ENCODE measurements at places on chromosomes 3 and 15. TPM values are rescaled to one million over a fixed set of nuclear protein-coding genes. Genes with fewer than 3 reads are reported as not detected.

DNA sequence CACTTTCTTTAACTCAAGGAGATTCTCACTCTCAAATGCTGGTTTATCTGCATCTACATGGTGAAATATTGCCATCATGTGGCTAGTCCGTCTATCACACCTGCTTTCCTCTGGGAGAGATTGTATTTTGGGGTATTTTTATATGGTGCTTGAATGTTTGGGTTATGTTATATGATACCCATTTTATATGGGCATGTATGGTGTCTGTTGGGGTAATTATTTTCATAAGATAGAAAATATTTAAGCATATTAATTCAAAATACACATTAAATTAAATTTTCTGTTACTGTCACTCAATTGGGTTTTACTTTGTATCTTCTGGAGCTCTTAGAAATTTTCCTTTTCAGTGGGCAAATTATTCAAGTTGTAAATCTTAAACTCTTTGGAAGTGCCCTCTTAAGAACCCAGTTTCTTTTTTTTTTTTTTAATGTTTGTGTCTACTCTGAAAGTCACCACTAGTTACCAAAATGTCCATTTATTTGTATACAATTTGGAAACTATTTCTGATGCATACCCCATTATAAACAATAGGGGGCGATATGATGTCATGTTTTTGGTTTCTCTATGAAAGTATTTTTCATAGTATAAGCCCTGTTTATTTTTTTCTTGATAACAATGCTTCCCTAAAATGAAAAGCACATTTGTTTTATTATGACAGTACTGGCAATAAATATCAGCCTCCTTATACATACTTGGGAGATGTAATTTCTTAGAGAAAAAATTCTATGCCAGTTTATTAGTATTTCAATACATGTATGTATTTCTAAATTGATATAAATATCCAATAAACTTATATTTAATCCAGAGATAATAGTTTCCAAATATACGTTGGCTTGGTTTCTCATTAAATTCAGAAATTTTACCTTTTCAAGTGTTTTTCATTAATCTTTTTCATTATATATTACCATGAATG is 36.1 kb upstream of the PLSCR5 start:
- DNase-seq = peak; percentile 44

- no peak for DNase-seq
Measured at GRCh38 chr3:69749461-69749860, 10.2 kb downstream of the MITF start.

DNA sequence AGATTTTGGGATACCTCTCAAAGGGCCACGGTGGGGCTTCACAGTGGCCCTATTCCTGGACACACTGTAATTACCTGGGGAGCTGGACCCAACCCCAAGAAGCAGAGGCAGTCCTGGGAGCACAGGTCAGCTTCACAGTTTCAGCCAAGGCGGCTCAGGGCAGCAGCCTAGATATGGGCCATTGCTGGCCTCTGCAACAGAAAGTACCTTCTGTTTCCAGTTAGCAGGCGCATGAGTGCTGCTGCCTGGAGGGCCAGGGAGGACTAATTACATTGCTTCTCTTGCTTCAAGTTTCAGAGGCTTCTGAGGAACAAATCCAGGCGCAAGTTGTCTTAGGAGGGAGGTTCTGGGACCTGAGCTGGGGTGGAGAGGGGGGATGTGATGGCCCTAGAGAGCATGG is 13.5 kb upstream of the DUSP7 start:
- no peak for DNase-seq

DNA sequence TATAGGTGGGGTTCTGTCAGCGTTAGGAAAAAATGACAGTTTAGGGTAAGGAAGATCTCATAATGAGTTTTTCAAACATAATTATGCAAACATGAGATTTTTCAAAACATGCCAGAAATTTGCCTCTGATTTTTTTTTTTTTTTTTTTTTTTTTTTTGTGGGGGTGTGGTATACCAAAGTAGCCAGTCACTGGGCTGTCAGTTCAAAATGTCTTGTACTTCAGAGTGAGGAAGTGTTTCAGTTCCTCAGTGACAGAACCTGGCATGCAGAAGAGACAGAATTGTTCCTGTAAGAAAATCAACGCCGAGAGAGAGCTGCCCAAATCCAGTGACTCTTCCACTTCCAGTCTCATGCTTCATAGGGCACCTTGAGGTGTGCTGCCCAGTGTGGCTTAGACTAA is 9.7 kb downstream of the NCBP2 start:
- no peak for DNase-seq

Gene GOLGA8G
- not detected for total RNA-seq

GRCh38 chr3:171690281-171690680 is 120.0 kb downstream of the PLD1 start:
- no peak for DNase-seq

DNA sequence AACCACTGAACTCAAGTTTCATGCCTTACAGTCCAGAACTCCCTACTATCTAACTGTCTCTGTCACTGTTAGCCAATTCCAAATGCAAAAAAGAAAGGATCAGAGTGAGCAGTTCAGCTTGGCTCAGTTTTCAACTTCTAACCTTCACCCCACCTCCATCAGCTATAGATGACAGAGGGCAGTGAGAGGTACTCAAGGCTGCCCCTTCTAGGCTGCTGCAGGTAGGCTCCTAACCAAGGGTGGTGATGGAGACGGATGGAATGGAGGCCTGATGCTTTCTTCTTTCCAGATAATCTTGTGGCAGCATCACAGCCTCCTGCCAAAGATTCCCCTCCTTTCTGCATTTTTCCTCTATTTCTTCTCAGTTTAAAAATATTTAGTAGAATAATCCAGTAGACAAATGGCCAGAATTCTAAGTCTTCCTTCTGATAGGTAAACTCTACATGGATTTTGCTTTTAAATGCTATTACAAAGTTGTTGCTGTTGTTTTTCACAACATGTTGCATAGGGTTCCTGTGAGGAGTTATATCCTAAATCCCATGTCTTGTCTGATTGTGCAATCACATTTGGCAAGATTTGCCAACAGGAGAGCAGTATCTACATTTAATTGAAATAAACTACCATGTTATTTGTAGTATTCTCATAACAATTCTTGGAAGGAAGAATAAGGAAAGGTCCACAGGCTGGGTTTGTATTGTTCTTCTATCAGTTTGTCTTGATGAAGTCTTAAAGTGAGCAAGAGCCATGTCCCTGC is 301.6 kb upstream of the TRIM42 start:
- no peak for DNase-seq

GRCh38 chr15:23497710-23498111 is 50.7 kb upstream of the GOLGA6L2 start:
- peak; percentile 7 for DNase-seq

DNA sequence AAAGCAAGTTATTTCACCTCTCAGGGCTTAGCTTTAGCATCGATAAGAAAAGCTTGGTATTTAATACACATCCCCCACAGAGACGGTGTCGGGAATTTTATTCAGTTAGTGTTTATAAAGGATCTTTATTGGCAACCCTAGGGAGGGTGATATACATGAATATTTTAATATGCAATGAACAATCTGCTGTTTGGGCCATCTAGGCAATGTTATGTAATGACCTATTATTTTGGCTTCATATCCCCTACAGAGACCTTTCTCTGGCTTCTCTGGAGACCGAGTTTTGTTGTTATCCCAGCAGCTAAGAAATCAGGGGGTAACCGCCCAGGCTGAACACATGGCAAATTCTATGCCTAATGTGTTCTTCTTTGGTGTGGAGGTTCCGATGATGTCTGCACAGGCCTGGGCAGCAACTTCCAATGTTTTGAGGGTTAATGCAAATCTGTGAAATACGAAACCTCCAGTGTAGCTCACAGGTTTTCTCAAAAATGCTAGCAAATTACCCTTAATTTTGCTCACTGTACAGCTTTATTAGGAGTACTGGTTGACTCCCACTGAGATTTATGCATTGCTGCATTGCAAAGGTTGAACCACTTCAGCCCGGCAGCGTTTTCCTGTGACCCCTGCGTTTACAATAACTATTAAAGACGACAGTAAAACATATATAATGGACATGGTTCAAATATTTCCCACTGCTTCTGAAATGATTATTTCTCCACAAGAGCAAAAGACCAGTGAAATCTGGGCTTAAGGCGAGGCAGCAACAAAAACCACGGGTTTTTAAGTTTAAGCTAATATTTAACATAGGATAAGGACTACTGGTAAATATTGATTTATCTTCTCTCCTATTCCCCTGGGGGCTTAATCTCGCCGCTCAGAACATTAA is 298.3 kb upstream of the NR2E3 start:
- peak; percentile 71 for DNase-seq

DNA sequence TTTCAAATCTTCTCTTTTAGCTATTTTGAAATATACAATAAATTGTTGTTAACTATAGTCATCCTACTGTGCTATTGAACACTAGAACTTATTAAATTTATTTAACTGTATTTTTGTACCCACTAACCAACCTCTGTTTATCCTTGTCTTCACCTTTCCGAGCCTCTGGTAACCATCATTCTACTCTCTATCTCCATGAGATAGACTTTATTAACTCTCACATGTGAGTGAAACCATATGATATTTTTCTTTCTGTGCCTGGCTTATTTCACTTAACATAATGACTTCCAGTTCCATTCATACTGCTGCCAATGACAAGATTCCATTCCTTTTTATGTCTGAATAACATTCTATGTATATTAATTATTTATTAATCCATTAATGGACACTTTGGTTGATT is 15.8 kb upstream of the SLC15A2 start:
- no peak for DNase-seq

DNA sequence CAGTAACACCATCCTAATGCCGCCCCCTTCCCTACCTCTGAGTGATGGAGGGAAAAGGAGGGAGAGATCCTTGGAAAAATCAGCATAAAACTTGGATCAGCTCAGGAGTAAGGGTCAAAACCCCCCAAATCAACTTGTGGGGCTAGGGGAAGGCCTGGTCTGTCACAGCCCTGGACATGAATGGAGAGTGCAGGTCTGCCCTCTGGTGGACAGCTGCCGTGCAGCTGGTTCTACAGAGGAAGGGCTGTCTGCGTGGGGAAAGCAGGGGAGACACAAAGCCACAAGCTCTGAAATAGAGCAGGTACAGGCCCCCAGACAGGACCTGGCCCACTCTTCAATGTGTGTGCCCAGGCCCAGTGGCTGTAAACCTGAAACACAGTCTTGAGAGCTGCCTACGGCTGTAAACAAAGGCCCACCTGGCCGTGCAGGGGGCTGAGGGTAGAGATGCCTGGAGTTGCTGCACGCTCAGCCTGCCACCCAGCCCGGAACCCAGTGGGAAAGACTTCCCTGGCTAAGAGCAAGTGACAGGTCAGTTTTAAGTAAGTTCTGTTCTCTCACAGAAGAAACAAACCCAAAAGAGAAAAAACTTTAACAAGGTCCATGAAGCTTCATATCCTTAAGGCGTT is 16.4 kb downstream of the CLK3 start:
- peak; percentile 44 for DNase-seq

- peak; percentile 13 for DNase-seq
Measured at GRCh38 chr3:175105066-175105465, 245.9 kb downstream of the NAALADL2 start.

DNA sequence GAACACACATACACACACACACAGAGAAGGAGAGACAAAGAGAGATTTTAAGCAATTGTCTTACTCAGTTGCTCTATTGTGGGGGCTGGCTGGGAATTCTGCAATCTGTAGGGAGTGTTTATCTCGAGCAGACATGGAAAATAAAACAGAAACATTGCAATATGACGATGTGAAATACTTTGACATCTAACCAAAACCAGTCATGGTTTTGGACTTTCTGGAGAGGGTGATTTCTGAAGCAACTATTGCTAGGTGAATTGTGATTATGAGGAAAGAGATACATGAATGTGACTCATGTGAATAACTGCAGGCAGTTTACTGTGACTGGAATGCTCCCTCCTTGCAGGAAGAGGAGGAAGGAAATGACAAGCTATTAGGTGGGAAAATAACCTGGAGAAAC is 12.3 kb upstream of the PHLDB2 start:
- peak; percentile 92 for DNase-seq

GRCh38 chr3:118809696-118810498 is 224.7 kb downstream of the IGSF11 start:
- DNase-seq = no peak

DNA sequence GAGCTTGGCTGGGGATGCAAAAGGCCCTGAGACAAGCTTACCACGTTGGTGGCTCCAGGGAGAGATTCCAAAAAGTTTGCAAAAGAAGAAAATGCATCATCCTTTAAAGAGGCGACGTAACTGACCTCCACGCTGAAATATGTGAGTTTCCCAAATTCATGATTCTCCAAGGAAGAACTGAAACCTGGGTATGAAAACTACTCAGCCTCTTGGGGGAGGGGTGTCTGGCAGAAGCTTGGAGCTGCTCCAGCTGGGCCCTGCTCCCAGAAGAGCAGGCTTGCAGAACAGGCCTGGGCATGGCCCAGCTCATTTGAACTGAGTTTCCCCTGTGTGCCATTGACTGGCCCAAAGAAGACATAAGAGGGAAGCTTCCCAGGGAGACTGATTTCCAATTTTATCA is 20.5 kb downstream of the CPN2 start:
- peak; percentile 62 for DNase-seq

DNA sequence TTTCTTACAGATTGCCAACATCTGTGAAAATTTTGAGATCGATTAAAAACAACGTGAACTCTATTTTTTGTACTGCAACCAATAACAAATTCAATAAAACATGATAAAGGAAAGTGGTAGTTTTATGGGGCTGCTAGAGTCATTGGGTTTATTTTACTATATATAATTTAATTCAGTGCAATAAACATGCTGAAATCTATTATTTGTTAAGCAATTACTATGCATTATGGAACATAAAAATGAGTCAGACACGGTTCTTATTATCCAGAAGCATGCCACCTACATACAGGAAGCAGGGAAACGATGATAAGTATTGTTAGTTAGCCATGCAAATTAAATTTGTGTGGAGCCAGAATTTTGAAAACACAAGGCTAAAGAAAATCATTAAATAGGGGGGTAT is 27.2 kb downstream of the NPHP3 start:
- DNase-seq = no peak

Data from fibroblast of villous mesenchyme (primary cell).